ENCODE measurements at places on chromosomes 5 and 9. TPM values are rescaled to one million over a fixed set of nuclear protein-coding genes. Genes with fewer than 3 reads are reported as not detected.

Gene NNT
- polyA plus RNA-seq, result 174 TPM

Gene GLRA1
- polyA plus RNA-seq, result not detected

Gene IFNB1
- not detected for polyA plus RNA-seq

Gene FOXI1
- not detected for polyA plus RNA-seq

Gene PRUNE2
- 11.7 TPM for polyA plus RNA-seq

Gene PCDHAC2
- polyA plus RNA-seq, result 0.02 TPM

Gene PHF24
- 0.07 TPM for polyA plus RNA-seq

Gene LMAN2
- polyA plus RNA-seq, result 109 TPM

Gene NUTM2G
- polyA plus RNA-seq, result 0.02 TPM

Gene FOXD4L3
- polyA plus RNA-seq, result 0.05 TPM

Gene FABP6
- polyA plus RNA-seq, result 0.68 TPM

Gene OR1K1
- polyA plus RNA-seq, result not detected

Gene NR5A1
- not detected for polyA plus RNA-seq

Gene PNPLA7
- 5.5 TPM for polyA plus RNA-seq

Gene SPAAR
- 8.7 TPM for polyA plus RNA-seq

Gene SPINK7
- not detected for polyA plus RNA-seq

Gene IFNE
- not detected for polyA plus RNA-seq

Gene PCDHB14
- 2.3 TPM for polyA plus RNA-seq

Gene INSL4
- not detected for polyA plus RNA-seq

Gene INIP
- polyA plus RNA-seq, result 11.1 TPM

Gene RAPGEF1
- polyA plus RNA-seq, result 58.5 TPM

Gene FUT7
- 0.07 TPM for polyA plus RNA-seq

Gene BNIP1
- polyA plus RNA-seq, result 12.1 TPM

Gene DDX4
- polyA plus RNA-seq, result not detected

Gene VDAC1
- polyA plus RNA-seq, result 393 TPM

Gene ECM2
- 10.8 TPM for polyA plus RNA-seq

Gene DIPK1B
- 42.7 TPM for polyA plus RNA-seq

Gene PCSK1
- polyA plus RNA-seq, result 0.14 TPM

Gene WDR38
- 0.09 TPM for polyA plus RNA-seq

Gene PTGDS
- 6,981 TPM for polyA plus RNA-seq

Gene IER5L
- 10.4 TPM for polyA plus RNA-seq

Gene TLR4
- 3.8 TPM for polyA plus RNA-seq
